Stimulated activated CD4-positive, alpha-beta T cell treated with anti-CD3 and anti-CD28 coated beads, Interleukin-1b, Interleukin-23, amount 100 ng/mL, for 24 hours (primary cell): ENCODE measurements at places on chromosomes 12 and 14.
A peak's percentile ranks its signal among the peaks of the same experiment; 100 is the strongest.

DNA sequence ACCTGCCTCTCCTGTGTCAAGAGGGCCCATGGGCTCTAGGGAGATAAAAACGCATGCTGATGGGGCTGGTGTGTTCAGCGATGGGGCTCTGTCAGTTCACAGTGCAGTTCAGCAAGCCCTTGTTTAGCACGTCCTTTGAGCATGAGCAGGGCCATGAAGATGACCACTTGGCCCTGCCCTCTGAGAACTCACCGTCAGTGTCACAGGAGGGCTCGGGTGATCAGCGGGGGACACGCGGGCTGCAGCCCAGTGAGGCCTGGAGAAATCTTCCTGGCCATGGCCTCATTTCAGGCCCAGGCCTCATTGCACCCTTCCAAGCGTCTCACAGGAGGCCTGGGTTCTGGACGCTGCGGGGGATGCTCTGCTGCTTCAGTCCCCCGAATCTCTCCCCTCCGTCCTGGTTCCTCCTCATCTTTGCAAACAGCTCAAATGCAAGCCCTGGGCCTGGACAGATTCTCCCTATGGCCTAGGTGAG lies 181.6 kb downstream of the ADGRD1 start:
- DNase-seq: no peak

GRCh38 chr12:114817571-114818425 lies 133.8 kb upstream of the TBX3 start:
- DNase-seq: no peak

DNA sequence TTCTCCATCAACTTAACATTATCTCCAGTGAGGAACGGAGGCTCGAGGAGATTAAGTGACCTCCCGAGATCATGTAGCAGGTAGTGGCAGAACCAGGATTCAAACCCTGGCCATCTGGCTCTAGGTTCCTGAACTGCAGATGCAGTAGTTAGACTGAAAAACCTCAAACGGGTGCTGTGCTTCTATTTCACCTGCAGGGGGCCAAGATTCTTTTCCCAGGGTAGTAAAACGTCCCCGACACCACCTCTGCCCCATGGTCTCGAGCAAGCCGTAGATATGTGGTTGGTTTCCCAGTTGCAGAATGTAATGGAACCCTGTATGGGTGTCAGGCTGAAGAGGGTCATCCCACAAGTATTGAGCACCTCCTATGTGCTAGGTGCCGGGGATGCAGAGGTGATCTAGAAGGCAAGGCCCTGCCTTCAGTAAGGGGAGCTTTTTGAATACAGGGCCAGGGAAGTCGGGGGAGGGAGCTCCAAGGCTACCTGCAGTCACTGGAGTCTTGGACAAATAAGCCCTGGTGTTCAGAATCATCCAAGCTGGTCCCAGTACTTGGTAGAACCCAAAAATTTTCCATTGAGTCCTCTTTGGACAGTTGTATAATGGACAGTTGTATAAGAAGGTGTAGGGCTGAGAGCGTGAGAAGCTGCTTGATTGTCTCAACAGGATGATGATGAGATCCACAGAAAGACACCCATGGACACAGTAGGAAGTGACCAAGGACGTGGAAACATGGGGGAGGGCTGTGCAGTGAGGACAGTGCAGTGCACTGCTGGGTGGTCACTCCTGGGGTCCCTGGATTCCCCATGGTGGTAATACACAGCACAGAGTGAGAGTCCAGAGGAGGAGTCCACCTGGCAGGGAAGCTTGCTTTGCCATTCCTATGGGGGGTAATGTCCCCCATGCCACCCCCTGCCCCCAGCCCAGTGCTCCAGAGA lies 197.2 kb downstream of the CHST11 start:
- no peak for DNase-seq

GRCh38 chr14:68665792-68666204 lies 127.1 kb downstream of the ZFP36L1 start:
- DNase-seq: no peak

DNA sequence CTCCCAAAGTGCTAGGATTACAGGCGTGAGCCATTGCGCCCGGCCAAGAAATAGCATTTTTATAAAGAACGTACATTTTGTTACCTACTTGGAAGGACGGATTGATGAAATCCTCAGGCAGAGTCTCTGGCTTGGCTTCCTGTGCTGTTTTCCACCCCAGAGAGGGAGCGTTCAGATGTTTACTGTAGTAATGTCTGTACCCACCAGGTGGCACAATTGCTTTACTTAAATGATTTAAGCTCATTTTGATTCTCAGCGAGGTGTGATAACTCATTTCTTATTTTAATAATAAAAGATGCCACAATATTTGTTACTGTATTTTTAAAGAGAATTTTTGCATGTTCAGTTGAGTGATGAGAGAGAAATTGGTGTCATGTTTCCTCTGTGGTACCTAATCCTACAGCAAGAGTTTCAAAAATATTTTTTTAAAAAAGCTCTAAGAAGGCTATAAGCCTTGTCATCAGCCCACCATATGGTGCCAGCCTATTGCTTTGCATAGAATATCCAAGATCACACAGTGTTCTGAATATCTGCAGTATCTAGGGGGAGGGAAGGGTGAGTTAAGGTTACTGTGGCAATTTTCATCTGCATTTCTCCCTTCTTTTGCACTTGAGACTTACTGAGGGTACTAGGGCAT lies 82.6 kb upstream of the TRAF3 start:
- peak; percentile 33 for DNase-seq

GRCh38 chr12:132355742-132356681 lies 26.6 kb upstream of the GALNT9 start:
- DNase-seq: no peak

DNA sequence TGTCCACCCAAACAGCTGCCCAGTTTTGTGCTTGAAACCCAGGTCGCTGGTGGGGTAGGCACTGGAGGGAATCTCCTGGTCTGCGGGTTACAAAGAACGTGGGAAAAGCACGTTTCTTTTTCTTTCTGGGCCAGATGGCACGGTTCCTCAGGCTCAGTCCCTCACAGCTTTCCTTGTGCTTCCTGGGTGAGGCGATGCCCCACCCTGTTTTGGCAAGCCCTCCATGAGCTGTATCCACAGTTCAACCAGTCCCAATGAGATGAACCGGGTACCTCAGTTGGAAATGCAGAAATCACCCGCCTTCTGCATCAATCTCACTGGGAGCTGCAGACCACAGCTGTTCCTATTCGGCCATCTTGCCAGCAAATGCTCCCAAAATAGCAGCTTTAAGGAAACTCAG lies 51.4 kb upstream of the TMTC2 start:
- DNase-seq: no peak

DNA sequence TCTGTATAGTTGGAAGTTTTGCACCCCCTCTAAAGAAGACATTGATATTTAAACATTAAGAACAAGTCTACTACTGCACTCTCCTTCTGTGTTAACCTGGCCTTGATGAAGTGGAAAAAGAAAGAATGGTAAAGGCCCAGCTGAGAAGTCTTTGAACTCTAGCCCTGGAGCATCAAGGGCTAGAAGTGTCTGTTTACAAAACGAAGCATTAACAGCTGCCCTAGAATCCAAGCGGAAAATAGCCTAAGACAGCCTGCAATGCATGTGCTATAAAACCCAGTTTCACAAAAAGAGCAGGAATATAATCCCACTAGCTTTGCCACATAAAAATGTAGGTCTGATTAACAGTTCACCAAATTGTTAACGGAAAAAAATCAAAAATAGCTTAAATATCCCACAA lies 60.5 kb downstream of the NUMB start:
- DNase-seq: no peak

- no peak for DNase-seq
These were observed 1562.4 kb upstream of the SEL1L start for GRCh38 chr14:83096092-83096491.

DNA sequence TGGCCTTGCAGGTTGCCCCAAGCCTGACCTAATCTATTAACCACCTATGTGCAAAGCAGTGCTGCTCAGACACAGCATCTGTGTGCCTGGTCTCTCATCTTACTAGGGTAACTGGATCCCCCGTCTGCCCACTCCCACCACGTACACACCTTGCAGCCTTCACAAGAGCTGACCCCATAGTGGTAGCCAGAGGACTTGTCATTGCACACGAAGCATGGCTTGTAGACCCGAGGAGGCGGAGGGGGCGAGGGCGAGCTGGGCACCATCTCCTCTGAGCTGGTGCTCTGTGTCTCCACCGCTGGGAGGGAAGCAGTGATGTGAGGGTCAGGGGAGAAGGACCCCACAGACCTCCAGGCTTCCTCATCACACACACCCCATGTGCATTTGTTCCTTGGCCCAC lies 8.4 kb upstream of the ITGB7 start:
- no peak for DNase-seq

- DNase-seq: no peak
These were observed 8.5 kb downstream of the CTDSP2 start for GRCh38 chr12:57837864-57838562.

- no peak for DNase-seq
These were observed 657 bp downstream of the METAP2 start for GRCh38 chr12:95474660-95474958.

- no peak for DNase-seq
These were observed 248.1 kb upstream of the SOX5 start for GRCh38 chr12:24197532-24197931.

DNA sequence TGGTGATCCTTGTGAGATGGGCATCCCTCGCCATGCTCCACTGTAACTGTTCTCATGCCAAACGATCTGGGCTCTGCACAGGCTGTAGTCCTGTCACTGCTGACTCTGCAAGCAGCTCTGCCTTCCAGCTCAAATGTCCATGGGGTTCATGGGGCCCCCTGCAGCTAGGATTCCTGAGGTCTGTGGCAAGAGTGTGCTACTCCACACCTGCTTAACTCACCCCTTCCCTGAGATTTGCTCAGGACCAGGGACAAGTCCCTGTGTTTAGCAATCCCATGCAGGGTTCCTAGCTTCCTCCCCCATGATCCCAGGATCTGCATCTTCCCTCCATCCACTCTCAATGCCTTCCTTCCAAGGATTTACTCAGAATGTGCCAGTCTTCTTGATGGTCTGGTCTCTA lies 241.0 kb downstream of the ASCL1 start:
- no peak for DNase-seq

- DNase-seq: no peak
These were observed 53.9 kb downstream of the MDM2 start for GRCh38 chr12:68861890-68862289.

DNA sequence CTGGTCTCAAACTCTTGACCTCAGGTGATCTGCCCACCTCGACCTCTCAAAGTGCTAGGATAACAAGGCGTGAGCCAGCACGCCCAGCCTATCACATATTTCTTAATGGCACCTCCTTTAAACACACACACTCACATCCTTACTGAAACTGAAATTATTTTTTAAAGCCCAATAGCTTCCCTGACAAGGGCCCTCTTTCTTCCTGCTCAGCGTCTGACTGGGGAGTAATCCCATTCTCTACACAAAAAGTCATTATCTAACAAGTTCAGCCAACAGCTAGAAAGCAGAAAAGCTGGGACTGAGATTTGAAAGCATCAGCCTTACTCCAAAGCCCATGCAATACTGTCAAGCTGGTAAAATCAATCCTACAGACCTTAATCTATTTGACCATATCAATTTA lies 10.0 kb upstream of the AICDA start:
- no peak for DNase-seq

- no peak for DNase-seq
These were observed 113.5 kb upstream of the VASH1 start for GRCh38 chr14:76647697-76648298.

DNA sequence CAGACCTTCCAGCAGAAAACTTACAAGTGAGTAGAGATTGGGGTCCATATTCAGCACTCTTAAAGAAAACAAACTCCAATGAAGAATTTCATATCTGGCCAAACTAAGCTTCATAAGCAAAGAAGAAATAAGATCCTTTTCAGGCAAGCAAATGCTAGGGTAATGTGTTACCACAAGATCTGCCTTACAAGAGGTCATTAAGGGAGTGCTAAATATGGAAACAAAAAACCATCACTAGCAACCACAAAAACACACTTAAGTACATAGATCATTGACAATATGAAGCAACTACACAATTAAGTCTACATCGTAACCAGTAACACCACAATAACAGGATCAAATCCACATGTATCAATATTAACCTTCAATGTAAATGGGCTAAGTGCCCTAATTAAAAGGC lies 47.1 kb upstream of the CLEC14A start:
- DNase-seq: no peak

- no peak for DNase-seq
These were observed 10.3 kb downstream of the KRT75 start for GRCh38 chr12:52423661-52424500.

GRCh38 chr12:67077617-67078016 lies 191.5 kb upstream of the CAND1 start:
- DNase-seq: no peak

DNA sequence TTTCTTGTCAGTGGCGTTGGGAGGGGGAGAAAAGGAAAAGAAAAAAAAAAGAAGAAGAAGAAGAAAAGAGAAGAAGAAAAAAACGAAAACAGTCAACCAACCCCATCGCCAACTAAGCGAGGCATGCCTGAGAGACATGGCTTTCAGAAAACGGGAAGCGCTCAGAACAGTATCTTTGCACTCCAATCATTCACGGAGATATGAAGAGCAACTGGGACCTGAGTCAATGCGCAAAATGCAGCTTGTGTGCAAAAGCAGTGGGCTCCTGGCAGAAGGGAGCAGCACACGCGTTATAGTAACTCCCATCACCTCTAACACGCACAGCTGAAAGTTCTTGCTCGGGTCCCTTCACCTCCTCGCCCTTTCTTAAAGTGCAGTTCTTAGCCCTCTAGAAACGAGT lies 1.9 kb downstream of the ASCL1 start:
- DNase-seq: no peak

DNA sequence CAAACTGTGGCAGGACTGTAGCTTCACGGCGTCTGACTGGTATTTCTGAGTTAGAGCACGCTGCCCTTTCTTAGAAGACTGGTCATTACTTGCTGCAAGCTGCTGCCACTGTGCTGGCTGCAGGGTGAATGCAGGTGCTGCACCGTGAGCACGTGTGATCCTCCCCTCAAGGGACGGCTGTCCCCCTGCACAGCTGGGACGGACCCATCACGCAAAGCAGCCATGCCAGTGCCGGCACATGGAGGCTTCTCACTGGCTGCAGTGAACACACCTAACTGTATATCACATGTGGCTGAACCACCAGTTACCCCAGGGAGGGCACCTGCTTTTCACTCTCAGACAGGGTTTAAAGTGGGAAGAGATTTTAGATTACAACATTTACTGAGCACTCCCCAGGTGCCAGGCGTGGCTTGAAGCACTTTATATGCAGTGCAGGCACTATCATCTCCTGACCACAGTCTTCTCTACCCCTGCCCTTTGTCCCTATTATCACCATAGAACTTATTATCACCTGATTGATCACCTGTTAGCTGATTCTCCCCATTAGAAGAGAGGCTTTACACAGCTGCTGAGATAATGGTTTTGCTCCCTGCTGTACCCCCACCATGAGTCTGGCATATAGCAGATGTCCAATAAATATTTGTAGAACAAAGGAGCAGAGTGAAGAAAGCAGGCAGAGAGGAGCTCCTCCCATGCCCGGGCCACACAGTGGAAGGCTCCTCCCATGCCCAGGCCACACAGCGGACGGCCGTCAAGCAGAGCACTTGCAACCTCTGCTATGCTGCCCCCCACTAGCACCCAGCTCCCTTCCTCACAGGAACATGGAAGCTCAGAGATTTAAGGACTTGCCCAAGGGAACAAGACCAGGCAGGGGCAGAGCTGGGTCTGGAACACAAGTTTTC lies 25.9 kb downstream of the SLC25A47 start:
- DNase-seq: no peak
